Omental fat pad (tissue), 4 donors: ENCODE measurements at places on chromosomes 7 and 10.

GRCh38 chr7:155953781-155954549 is 141.7 kb upstream of the SHH start:
- no peak for DNase-seq

DNA sequence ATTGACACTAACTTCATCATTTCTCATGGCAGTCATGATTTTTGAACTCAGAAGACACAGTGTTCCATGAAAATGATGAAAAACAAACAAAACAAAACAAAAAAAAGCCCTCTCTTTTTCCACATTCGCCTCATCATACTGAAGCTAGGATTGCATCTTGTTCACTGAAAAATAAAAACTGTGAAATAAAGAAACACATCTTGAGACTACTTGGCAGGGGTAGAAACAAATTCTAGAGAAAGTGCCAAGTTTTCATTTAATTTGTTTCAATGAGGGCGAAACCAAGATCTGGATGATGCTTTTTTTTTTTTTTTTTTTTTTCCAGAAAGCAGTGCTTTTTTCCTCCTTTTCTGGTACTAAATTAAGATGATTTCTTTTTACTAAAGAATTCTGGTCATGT is 350.4 kb upstream of the ETV1 start:
- DNase-seq: no peak

DNA sequence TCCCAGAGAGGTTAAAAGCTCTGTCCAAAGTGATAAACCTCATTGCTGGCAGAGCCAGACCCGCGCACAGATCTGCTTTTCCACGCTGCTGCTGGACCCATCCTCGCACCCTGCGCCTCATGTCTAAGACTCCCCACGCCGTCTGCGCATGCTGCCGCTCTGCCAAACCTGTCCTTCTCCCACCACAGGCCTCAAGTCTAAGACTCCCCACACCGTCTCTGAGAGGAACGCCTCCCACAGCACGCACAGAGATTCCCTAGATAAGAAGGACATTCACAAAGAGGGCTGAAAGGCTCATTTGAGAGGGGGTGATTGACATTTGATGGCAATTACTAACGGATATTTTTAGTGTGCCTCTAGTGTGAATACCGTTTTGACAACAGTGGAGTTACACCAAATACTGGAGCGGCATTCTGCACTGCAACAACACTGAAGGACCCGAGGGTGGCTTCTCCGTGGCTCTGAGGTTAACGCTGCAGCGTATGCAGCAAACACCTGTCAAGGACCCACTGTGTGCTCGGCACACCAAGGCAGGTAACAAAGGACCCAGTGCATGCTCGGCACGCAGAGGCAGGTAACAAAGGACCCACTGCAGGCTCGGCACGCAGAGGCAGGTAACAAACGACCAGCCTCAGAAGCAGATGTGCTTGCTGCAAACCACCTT is 231.4 kb downstream of the DNAJB6 start:
- DNase-seq: no peak

DNA sequence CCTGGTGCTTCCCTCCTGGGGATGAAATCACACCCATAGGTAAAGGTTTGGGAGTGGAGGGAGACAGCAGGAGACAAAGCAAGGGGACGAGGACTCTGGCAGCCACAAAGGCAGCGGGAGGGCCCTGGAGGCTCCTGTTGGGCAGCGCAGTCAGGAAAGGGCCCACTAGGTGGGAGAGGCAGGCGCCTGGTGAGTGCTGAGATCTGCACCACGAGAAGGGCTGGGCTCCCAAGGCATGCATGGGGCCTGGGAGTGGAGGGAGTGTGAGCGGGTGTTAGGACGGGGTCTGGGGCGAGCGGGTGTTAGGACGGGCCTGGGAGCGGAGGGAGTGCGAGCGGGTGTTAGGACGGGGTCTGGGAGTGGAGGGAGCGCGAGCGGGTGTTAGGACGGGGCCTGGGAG is 13.0 kb downstream of the GET4 start:
- DNase-seq: no peak

DNA sequence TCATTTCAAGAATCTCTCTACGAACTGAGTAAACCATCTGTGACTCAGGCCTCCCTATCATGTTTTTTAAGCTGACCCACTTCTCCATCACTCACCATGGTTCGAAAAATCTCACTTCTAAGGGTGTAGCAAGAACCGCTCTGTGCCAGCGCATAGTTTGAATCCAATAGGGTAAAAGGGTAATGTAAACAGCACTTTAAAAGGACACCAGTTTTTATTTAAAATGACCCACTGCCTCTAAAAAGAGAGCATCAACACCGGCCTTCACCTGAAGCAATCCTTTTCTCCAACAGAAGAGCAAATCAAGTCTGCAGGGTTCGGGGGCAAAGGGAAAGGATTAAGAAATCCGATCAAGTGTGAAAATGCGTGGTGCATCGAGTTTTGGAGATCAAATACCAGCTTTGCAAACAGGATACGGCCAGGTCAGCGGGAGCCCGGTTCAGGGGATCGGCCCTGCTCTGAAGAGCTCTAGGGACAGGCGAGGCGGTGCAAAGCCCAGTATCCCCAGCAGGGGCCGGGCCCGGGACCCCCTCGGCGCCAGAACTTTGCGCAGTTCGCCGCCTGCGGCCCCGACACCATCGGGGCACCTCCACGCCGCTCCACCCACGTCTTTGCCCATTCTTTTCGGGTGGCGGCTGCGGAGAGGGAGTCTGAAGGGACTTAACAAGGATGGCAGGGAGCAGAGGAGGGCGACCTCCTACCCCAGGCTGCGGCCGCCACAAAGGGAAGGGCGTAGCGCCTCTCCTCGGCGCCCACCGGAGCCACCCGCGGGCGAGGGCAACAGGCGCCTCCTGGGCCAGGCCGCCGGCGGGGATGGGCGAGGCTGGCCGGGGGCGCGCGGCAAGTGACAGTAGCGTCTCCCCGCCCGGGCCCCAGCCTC is 842 bp downstream of the NMT2 start:
- no peak for DNase-seq

GRCh38 chr7:4195660-4196059 is 486.4 kb upstream of the FOXK1 start:
- DNase-seq: no peak

DNA sequence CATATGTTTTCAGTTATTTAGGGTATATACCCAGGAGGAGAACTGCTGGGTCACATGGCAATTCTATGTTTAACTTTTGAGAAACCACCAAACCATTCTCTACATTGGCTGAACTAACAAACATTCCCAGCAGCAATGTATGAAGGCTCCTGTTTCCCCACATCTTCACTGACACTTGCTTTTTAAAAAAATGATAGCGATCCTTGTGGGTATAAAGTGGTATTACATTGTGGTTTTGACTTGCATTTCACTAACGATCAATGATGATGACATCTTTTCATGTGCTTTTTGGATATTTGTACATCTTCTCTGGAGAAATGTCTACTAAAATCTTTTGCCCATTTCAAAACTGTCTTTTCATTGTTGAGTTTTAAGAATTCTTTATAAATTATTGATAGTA is 51.2 kb upstream of the ANAPC16 start:
- DNase-seq: no peak

GRCh38 chr7:35366167-35367155 is 112.6 kb upstream of the TBX20 start:
- no peak for DNase-seq
